ENCODE measurements at places on chromosomes 11 and 22.

DNA sequence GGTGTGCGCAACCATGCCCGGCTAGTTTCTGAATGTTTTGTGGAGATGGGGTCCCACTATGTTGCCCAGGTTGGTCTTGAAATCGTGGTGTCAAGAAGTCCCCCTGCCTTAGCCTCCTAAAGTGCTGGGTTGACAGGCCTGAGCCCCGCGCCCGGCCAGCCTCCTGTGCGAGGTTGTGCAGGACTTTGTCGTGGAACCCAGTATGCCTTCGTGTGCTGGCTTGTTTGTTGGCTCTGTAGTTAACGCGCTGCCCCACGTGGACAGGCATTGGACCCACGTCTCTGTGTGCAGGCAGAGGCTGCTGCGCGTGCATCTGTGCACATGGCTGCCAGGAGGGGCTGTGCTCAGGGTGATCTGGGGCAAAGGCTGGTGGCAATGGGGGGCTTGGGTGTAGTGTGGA is 33.9 kb upstream of the ZNF195 start:
- DNase-seq, result no peak

- no peak for DNase-seq
These were observed 157.4 kb downstream of the TEAD1 start for GRCh38 chr11:12831471-12832202.

DNA sequence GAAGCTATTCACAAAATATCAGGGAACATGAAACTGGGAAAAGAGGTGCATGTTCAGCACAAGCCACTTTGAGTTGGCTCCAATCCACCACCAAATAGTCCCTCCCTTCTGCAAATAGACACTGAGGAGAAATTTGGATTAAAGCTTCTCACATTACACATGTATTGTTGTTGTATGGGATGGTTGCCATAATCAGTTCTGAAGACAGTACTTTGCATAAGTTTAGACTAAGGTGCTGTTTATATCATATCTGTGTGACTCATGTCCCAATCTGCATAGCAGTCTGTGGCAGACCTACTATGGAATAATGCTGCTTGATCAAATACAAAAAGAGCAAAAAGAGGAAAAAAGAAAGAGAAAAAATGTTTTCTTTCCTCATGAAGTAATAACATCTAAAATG is 376.7 kb upstream of the DDI1 start:
- no peak for DNase-seq

DNA sequence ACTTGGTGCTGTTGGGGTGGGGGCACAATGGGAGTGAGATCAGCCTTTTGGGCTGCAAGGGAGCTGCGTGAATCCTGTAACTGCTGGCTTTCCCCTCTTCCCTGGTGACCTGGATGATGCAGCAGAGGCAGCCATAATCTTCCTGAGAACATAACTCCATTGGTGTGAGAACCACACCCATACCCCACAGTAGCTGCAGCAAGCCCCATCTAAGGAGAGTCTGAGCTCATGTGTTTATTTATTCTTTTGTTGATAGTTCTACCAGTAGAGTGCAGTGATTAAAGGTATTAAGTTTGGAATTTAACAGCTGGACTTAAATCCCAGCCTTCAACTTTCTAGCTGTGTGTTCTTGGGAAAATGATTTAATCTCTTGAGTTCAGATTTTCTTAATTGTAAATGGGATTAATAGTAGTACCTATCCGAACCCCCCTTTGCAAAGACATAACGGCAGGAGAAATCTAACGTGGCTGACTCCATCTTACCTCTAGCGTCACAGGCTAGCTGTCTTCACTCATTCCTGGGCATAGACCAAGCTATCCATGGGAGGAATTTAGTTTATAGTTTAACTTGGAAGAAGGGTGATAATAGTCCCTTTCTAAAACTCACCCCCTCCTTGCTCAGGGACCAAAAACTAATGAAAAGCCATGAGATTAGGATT is 385.0 kb upstream of the DDI1 start:
- DNase-seq, result no peak

DNA sequence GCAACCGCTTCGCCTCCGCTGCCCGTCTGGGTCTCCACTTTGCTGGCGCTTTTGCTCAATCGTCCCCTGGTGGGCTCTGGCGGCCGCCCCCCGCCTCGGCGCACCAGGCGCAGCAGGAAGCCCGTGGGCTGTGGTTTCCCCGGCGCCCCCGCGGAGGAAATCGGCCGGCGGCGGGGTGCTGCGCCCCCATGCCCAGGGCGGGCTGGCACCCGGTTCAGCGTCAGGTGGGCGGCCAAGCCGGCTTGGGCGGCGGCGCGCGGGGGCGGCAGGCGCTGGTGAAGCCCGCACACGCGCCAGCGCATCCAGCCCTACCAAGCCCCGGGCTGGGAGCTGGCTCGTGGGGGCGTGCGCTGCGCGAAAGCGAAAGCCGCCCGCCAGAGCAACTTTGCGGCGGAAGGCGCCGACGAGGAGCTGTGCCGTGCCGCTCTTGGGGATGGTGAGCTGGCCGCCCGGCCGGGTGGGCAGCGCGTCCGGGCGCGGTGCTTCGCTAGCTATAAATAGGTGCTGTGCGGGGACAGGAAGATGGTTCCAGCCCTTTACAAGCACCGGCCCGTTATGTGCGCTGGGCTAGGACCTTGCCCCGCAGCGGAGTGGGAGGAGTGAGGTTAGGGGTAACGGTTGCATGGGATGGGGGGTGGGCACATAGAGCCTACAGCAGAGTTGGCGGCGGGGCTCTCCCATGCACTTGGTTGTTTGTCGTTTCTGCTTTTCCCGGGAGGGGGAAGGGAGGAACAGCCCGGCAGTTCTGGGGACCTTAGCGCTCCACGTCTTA is 25.0 kb upstream of the SUSD2 start:
- DNase-seq, result peak; percentile 78

- DNase-seq, result peak; percentile 94
These were observed 1.6 kb downstream of the SMIM38 start for GRCh38 chr11:69157156-69157821.

GRCh38 chr11:120188371-120188770 is 22.5 kb upstream of the OAF start:
- DNase-seq, result no peak

GRCh38 chr22:38638728-38639127 is 17.5 kb downstream of the FAM227A start:
- no peak for DNase-seq

DNA sequence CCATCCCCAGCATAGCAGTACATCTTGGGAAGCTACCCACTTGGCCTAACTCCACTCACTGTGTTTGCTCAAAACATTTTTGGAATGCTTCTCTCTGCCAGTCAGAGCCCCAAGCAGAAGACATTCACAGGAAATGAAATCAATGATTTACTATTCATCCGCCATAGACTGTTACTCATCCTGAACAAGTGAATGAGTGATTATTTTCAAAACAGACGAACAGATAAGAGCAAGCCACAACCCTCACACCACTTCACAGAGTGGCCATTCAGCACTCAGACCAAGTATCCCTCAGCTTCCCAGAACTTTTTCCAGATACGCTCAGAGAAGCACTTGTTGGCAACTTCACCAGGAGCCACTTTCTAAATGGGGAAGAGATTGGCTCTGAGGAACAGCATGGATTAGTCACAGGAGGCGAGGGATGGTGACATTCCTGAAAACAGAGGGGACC is 13.0 kb upstream of the UBASH3B start:
- DNase-seq, result no peak

GRCh38 chr11:1086171-1087102 is 11.8 kb downstream of the MUC2 start:
- no peak for DNase-seq

GRCh38 chr11:22668005-22668796 is 1.8 kb downstream of the GAS2 start:
- DNase-seq, result no peak

DNA sequence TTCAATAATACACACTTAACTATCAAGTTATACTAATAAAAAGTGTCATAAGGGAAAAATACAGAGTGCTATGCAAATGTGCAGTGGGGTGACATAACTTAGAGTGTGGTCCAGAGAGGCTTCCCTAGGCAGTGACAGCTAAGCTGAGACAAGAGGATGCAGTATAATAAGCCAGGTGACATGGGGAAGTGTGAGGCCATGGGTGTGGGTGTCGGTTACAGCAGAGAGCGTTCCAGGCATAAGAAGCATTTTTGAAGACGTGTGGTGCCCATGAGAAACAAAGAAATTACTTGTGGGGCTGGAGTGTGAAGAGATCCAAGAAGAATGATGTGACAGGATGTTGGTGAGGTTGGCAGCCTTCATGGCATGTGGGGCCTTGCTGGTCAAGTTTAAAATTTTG is 78.1 kb upstream of the PICALM start:
- no peak for DNase-seq

DNA sequence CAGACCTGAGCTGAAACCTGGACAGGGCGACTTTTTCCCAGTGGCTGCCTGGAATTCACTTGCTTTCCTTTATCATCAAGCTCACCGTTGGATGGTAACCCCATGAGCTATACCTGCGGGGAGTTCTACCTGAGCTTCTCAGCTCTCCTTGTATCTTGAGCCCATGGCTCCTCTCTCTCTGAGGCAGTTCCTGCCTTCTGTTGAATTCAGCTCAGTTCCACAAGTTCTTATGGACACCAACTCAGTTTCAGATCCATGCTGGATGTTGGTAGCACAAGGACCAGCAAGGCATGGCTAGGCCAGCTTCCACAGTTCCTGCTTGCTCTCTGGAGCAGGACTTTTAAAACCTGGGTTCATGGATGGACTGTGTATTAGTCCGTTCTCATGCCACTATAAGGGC is 58.3 kb upstream of the AMPD3 start:
- no peak for DNase-seq

DNA sequence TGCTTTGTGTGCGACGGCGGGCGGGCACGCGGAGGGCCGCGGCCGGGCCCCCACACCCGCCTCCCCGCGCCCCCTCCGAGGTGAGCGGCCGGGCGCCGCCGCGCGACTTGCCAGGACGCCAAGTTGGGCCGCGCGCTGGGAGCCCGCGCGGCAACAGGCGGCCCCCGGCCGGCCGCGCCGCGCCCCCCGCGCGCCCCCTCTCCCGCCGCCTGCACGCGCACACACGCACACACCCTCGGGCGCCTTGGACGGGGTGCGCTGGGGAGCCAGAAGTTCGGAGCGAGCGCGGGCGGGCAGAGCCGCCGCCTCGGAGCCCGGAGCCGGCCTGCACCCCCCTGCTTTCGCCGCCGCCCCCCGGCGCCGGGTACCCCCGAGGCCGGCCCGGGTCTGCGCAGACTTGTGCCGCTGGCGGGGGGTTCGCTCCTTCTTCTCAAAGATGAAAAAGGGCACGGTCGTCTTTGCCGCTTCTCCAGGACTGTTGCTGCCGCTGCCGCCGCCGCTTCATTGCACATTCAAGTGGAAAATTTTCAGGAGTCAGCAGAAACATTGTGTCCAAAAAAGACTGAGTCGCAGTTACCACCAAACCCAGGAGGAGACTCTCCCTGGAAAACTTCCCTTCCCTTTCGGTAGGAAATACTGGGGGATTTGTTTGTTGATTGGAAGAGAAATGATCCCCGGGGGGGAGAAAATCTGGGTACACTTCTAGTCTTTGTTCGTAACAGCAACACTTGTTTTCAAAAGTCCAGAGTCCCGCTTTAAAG is 895 bp downstream of the TEAD1 start:
- DNase-seq, result peak; percentile 38

DNA sequence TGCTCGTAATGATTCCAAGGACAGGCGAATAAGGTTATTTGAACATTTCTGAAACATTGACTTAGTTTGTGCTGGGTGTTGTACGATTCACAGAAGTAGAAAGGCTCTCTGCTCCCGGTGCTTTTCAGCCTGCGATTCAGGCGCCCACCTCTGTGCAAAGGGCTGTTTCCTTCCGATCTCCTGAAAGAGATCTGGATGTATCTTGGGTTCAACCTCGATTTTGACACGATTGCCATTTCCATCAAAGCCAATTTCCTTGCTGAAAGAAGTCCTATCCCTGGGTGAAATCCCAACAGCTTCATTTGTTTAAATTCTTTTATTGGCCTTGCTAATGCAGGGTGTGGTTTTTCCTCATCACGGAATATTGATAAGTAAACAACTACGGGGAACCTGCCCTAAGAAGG is 1.1 kb upstream of the ZC3H12C start:
- DNase-seq, result peak; percentile 35

DNA sequence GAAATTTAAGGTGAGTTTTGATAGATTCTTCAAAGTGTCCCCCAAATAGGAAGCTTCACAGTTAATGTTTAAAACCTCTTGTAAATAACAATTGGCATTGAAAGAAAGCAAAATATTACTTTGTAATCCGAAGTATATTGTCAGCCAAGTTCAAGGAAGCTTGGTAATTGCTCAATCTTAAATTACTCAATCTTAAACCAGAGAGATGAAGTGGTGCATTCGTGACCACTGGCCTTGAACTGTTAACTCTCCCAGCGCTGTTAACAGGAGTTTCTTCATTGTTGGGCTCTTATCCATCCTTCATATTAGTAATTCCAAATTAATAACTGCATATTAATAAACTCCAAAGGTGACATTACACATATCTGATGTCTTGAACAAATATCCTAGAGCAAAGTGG is 20.6 kb upstream of the FDX1 start:
- DNase-seq, result no peak

DNA sequence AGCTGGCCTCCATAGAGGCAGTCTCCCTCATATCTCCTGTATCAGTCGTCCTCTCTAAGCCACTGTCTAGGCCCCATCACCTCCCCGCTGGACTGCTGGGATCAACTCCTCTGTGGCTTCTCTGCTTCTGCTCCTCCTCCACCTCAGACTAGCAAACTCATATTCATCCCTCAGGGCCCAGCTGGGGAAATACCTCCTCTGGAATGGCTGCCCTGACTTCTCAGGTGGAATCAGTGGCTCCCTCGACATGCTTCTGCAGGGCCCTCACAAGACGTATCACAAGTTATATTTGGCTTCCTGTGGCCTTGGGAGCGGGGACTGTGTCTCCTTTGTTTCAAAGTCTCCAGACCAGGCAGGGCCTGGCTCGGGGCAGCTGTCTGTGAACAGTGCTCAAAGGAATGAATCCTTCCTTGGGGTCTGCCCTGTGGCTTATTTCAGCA is 10.0 kb downstream of the SLC29A2 start:
- DNase-seq, result no peak

DNA sequence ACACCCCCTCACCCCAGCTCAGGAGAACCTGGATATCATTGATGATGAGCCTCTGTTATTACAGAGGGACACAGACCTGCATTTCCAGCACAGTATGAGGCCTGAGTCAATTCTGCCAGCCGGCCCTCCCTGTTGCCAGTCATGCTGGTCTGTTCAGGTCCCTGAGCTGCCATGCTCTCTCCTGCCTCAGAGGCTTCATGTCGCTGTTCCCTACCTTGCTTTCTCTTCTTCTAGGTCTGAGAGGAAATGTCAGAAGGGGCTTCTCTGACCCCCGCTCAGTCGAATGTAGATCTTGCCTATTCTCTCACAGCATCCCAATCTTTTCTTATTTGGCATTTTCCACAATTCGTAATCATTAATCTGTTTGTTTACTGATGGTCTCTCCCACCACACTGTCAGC is 21.8 kb upstream of the ABCC8 start:
- no peak for DNase-seq

DNA sequence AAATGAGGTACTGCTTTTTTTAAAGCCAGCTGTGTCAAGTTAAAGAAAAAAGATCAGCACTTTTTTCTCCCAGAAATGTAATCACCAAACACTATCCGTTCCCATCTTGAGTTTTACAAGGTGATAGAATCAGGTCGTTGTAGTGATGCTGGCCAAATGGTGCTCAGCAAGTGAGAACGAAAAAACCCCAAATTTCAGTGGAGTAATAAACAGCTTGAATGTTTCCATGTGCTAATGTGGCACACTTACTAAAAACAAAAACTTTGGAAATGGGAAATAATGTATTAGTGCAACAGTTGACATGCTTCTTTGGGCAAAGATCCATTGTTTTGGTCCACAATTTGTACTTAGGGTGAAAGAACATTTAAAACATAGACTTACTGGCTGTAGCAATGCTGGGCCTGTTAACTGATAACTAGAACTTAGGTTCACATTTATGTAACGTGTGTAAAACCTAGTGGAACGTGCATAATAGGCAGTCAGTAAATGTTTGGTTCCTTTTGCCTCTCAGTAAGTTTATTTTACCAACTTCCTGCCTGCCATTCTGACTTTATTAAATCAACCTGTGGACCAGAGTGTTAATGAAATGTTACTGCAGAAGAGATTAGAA is 15.4 kb upstream of the GDPD4 start:
- no peak for DNase-seq
